ENCODE measurements at places on chromosomes 6 and 20. TPM values are rescaled to one million over a fixed set of nuclear protein-coding genes. Genes with fewer than 3 reads are reported as not detected.
A peak's percentile ranks its signal among the peaks of the same experiment; 100 is the strongest.

GRCh38 chr20:61373956-61374545, 122.0 kb downstream of the CDH4 start:
- DNase-seq = no peak

DNA sequence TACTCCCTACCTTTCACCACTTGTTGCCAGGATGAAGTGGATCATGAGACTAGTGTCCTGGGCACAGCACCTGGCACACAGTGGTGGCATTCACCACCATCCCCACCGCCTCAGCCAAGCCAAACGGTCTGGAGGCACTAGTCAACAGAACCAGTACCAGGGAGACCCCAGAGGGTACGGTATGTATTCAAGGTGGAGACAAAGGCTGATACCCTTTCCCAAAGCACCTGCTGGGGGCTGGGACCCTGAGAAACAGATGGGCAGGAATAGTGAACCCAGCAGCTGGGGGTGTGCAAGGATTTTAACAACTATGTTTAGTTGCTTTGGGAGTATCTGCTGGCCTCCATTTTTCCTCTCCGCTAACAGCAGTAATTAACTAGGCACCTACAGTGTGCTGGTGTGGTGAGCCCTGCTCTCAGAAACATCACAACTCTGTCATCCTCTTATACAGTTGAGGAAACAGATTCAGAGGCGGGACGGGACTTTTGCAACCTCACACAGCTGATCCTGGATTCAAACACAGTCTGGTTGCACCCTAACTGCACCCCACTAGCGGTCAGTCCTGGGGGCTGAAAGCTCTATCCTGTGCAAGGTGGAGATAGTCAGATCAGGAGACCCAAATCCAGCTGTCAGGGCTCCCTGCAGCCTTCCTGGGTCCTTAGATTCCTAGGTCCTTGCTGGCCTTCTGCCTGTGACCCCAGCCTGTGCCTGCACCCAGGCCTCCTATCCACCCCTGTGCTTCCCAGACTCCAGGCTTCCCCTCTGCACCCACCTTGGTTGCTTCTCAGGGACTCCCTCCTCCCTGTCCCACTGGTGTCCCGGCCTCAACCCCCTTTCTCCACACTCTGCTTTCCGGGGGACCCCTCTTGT, 1.2 kb downstream of the SNTA1 start:
- no peak for DNase-seq

The CST4 gene
- total RNA-seq = not detected

The CAPN11 gene
- not detected for total RNA-seq

GRCh38 chr6:6508643-6509042, 79.9 kb upstream of the LY86 start:
- DNase-seq = no peak

The FAM209B gene
- not detected for total RNA-seq

The GRM1 gene
- total RNA-seq = not detected

DNA sequence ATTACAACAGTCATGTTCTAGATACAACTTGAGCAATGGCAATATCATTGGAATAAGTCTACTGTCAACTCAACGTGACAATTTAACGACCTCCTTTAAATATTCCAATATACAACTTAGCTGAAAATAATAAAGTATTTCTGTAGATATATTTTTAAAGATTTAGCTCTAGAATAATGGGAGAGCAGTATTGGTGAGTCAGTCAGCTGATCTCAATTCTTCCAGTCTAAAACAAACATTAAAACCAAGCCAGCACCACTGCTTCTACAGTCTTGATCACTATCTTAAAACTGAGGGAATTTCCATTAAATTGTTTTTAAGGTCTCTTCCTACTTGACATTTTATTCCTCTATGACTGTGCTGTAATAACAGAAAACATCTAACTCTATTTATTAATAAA, 38.2 kb downstream of the NOL7 start:
- no peak for DNase-seq

GRCh38 chr20:53570446-53571276, 23.0 kb downstream of the ZNF217 start:
- no peak for DNase-seq

DNA sequence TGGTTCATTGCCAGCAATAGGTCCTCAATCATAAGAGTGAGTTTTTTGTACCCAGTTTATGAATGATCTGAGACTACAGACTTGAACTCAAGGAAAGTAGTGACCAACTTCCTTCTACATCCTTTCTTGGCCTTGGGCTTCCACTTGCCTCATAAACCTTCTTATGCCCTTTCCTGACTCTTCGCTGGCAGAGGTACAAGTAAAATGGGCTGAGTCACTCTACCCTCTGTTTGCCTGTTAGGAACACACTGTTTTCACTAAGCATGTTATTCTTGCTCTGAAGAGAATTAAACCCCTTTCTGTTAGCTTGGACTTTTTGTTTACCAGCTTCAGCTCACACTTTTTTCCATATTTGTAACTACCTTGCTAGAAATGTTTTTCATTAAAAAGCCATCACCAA, 74.4 kb downstream of the PKHD1 start:
- DNase-seq = peak; percentile 69

DNA sequence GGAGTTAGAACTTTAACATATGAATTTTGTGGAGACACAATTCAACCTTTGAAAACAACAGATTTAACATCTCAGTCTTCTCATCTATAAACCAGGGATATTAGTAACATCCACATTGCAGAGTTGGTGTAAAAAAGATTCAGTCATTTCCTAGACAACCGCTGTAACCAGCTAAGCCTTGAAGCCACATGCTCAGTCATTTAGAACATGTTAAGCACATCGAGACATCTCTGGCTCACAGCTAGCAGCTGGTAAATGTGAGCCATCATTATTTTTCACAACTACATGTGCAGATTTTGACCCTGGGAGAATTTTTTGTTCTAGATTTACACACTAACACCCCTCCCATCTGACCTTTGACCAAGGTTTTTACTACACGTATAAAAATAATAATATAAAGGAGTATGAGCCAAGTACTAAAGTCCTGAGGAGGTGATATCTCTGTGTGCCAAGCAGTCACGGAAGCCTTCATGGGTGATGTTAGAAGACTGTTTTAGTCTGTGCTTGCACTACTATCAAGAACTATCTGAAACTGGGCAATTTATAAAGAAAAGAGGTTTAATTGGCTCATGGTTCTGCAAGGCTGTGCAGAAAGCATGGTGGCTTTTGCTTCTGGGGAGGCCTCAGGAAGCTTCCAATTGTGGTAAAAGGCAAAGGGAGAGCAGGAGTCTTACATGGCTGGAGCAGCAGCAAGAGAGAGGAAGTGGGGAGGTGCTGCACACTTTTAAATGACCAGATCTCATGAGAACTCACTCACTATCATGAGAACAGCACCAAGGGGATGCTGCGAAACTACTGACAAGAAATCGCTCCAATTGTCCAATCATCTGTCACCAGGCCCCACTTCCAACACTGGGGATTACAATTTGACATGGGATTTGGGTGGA, 48.7 kb upstream of the IL20RA start:
- DNase-seq = no peak

- peak; percentile 59 for DNase-seq
Observed at GRCh38 chr6:145688493-145688905, 46.8 kb downstream of the EPM2A start.

GRCh38 chr20:57059055-57059596, 207.3 kb downstream of the BMP7 start:
- DNase-seq = no peak

GRCh38 chr6:166563200-166563599, 23.3 kb downstream of the RAMACL start:
- DNase-seq = no peak

DNA sequence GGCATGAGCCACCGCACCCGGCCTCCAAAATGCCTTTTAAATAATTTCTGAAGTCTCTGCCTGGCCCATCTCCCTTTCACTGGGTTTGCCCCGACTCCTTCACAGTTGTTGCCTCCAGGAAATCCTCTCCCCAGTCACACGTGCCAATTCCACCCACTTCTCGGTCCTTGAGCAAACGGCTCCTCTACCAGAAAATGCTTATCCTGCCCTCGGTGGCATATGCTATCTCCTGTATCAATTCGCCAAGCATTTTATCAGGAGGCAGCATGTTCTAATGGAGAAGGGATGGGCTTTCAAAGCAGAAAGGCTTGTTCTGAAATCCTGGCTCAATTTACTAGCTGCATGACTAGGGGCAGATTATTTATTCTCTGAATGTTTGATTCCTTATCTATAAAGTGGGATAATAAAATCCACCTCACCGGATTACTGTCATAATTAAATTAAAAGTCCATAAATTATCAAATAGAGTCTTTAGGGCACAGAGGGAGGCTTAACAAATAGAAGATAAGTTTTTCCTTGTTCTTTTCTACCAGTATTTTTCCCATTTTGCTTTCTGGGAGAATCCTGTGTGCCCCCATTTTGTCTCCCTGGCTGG, 66.3 kb downstream of the PPP1R3G start:
- DNase-seq = no peak

The FAXC gene
- total RNA-seq = 12.2 TPM

DNA sequence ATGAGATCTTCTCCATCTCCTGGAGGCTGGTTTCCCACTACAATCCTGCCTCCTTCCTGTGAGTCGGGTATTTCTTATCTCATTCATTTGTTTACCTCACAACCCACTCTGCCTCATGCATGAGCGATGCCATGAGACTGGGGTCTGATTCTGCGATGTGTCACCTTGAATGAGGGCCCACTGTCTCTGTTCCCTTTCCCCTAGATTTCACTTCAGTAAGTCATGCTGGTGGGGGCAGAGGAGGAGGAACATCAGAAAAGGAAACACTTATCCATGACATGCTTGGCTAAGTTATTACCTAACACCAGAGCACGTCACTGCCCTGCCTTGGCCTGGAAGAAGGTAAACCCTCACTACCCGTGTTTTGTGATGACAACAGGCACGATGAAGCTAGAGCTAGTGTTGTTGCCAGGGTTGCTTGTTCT, 337.4 kb upstream of the PRDM1 start:
- DNase-seq = peak; percentile 83

DNA sequence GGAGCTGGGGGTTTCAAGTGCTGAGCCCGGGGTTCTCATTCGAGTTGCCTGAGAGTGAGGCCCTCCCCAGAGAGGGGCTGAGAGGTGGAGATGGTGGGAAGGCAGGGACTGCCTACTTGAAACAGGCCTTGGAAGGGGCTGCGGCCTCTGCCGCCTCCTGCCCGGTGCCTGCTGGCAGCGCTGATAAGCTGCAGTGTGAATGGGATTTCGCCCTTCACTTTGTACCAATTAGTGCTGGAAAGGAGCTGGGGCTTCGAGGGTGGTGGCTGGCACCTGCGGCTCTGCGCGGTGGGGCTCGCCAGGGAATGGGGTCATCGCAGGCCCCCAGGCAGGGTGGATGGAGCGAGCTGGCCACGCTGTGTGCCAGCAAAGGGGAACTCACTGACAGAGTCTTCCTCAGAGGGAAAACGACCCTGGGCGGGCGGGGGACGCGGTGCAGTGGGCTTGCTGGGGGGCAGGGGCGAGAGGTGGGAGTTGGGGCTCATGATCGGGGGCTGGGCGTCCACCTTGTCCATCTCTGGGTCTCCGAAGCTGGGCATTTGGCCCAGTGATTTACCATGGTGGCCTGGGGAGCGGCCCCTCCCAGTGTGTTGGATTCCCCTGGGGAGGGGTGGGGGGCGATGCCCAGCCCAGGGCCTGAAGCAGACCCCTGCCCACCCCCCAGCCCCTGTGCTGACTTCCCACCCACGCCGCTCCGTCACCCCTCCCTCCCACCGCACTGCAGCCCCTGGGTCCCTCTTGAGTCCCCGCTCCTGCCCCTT, 22.9 kb downstream of the COL20A1 start:
- DNase-seq = no peak

DNA sequence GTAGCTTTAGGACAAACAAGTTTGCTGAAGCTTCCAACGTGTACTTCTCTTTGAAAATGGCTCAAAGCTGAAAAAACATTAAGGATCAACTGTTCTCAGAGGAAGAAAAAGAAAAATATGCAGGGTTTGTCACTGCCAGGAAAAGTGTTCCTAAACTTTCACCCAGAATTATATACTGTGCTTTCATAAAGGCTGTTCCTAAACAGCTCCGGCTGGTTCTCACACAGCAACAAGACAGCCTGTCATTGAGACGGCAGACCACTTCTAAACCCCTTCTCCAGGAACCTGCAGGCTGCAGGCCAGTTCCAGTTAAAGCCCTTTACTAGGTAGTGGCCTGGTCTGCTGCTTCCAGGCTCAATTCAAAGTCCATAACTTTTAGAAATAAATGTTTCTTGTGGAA, 97.4 kb upstream of the SOX4 start:
- DNase-seq = no peak

DNA sequence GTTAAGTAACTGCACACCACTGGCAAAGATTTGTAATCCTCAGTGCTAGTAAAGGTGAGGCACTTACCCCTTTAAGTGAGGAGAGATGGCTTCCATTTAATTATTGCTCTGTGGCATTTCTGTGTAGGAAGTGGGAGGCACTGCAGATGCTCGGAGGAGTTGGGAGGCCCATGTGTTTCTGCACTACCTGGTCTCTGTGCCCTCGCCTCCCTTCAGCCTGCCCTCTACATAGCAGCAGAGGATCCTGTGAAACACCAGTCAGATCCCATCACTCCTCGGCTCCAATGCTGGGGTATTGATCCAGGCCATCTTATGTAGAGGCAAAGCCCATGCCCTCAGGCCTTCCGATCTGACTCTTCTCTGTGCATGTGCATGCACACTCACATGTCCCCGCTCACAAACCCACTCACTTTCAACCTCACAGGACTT, 67.0 kb downstream of the SLX4IP start:
- DNase-seq = no peak
